ENCODE measurements at places on chromosomes 3 and 15.

DNA sequence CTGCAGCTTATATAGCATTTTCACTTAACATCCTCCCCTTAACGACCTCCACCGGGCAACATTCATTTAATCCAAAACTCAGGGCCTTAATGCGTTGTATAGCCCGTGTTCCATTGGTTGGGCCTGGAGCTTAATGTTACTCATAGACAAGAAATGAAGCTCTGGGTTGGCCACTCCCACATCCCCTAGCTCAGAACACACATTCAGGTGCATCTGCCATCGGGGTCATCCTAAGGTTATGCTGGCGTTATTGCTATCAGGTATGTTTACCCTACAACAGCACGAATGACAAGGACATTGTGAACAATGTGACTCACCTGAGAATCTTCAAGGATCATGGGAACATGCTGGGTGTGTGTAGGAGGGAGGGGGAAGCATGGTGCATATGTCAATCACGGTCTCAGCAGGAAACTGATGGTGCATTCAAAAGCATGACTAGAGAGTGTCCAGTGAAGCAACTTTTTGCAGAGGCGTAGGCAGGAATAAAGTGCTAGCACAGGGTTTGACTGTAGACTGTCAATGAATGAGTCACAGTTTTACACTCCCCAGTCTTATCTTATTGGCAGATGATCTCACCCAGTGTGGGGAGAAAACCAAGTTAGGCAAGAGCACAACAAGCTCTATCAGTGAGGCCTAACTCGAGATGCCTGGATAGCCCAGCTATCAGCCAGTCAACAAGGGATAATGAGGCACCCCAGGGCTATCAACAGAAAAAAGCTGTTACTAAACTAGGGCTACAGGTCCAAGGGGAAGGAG is 402.1 kb upstream of the MCTP2 start:
- DNase-seq, result no peak

DNA sequence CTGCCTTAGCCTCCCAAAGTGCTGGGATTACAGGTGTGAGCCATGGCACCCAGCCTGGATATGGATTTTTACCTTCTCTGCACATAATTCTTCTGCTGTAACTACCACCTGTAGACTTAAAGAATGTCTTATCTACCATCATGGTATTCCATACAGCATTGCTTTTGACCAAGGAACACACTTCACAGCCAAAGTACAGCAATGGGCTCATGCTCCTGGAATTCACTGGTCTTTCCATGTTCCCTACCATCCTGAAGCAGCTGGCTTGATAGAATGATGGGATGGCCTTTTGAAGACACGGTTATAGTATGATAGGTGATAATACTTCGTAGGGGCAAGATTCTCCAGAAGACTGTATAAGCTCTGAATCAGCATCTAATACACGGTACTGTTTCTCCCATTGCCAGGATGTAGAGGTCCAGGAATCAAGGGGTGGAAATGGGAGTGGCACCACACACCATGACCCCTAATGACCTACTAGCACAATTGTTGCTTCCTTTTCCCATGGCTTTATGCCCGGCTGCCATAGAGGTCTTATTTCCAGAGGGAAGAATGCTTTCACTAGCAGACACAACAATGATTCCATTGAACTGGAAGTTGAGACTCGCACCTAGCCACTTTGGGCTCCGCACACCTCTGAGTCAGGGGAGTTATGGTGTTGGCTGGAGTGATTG is 60.9 kb upstream of the CDV3 start:
- DNase-seq, result no peak

- no peak for DNase-seq
These were observed 82.9 kb downstream of the ARRDC4 start for GRCh38 chr15:98043160-98044014.

- DNase-seq, result no peak
These were observed 24.6 kb downstream of the ITPR1 start for GRCh38 chr3:4517643-4518311.

- no peak for DNase-seq
These were observed 127.1 kb upstream of the ATP10A start for GRCh38 chr15:25990220-25990619.

GRCh38 chr15:92848852-92849598 is 51.1 kb upstream of the CHD2 start:
- DNase-seq, result no peak

DNA sequence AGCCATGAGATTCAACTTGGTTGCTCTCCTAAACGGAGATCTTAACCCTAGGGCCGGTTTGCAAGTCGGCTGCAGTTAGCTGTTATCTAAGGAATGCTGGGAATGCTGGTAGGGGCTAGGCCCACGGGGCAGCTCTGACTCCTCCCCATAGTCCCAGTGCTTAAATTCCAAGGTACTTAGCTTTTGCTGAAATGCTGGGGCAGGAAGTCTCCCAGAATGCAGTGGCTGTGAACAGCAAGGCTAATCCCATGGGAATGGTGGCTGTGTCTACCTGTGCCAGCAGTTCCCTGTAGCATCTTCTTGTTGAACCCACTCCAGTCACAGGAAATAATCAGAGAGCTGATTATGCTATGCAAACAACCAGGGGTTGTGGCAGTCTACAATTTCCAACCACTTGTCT is 102.5 kb upstream of the TJP1 start:
- peak; percentile 48 for DNase-seq

DNA sequence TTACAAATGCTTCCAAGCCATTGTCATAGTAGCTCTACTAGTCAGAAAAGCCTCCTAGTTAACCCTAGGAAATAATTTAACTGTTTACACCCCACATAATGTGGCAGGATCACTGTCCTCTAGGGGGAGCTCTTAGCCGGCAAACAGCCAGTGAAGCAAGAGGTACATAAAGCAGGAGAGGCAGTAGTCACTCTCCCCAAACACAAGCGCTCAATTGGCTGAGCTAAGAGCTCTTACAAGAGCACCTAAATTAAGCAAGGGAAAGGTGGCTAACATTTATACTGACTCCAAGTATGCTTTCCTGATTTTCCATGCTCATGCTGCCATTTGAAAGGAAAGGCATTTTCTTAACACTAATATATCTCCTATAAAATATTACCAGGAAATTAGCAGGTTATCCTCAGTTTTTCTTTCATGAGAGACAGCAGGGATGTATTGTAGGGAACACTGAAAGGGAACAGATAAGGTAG is 37.6 kb downstream of the NCEH1 start:
- DNase-seq, result no peak

GRCh38 chr3:175495331-175495730 is 636.2 kb downstream of the NAALADL2 start:
- no peak for DNase-seq

GRCh38 chr15:60718661-60719069 is 239.7 kb upstream of the ICE2 start:
- DNase-seq, result no peak

- no peak for DNase-seq
These were observed 8.5 kb upstream of the ILDR1 start for GRCh38 chr3:122030381-122031122.

DNA sequence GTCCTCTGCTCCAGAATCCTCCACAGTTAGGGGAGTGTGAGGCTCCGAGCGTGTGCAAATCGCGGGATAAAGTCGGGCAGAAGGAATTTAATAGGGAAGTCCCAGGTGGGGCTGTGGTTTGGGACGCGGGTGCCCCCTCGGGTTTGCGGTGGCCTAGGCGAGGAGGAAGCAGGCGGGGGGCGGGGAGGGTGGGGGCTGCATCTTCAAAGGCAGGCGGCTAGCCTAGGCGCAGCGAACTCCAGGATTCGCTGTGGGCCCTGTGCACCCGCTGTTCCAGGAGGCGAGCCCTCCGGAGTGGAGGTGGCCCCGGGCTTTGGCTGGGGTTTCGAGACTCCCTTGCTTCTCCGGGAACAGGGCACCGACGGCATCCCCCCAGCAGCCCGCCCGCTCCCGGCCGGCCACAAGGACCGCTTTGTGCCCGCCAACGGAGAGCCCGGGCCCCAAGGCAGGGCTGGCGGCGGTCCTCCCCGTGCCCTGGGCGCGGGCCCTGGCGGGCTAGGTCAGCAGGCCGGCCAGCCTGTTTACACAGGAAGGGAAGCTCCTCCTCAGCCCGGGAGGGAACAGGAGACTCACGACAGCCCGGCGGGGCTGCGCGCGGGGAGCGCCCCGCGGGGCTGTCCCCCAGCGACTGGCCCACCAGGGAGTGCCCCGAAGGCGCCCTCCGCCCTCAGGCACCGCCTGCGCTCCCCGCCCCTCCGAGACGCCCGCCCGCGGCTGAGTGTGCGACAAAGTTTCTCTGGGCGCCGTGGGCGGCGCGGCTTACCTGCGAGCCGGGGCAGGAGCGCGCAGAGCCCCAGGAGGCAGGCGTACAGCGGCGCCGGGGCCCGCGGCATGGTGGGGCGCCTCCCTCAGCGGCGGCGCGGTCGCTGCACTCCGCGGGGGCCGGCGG is 753 bp downstream of the ITGB5 start:
- DNase-seq, result peak; percentile 65

DNA sequence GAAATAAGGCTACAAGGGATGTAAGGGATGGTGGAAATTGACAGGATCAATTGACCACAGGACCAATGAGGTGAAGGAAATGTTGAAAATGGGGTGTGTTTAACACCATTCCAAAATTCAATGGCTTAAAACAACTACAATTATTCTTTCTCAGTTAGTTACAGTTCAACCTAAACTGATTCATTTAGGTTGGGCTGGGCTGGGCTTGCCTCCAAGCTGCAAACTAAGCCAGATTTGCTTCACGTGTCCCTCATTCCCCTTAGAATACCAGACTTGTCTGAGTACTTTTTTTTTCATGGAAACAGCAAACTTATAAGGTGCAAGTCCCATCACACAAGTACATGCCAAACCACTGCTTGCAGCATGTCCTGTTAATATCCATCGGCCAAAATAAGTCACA is 280.1 kb downstream of the NEK10 start:
- no peak for DNase-seq

DNA sequence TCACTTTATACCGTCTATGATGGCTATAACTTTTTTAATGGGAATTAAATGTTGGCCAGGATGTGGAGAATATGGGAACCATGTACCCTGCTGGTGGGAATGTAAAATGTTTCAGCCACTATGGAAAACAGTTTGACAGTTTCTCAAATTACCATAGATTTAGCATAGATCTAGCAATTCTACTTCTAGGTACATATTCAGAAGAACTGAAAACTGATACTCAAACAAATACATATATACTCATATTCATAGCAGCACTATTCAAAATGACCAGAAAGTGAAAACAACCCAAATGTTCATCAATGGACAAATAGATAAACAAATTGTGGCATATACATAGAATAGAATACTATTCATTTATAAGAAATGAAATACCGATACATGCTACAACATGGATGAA is 539.4 kb downstream of the IGSF11 start:
- DNase-seq, result no peak

GRCh38 chr3:146589899-146590508 is 15.1 kb downstream of the PLSCR5 start:
- no peak for DNase-seq

- no peak for DNase-seq
These were observed 464 bp downstream of the GABRG3 start for GRCh38 chr15:26971271-26972018.

GRCh38 chr3:13863965-13864595 is 15.8 kb downstream of the WNT7A start:
- DNase-seq, result no peak

DNA sequence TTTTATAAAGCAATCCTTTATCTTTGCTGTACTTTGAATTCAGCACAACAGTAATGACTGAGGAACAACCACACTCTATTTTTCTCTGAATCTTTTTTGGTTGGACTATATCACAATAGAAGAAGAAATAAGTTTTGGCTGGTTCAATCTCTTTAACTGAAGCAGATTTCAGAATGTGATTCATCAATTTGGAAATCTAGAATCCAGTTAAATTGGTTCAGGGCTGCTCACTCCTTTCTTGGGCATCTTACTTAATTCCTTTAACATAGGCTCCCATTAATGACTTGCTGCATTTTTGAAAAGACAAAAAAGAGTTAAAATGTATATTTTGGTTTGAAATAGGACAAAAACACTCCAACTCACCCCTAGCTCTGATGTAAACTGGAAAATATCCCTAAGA is 688.3 kb upstream of the NECTIN3 start:
- DNase-seq, result no peak

DNA sequence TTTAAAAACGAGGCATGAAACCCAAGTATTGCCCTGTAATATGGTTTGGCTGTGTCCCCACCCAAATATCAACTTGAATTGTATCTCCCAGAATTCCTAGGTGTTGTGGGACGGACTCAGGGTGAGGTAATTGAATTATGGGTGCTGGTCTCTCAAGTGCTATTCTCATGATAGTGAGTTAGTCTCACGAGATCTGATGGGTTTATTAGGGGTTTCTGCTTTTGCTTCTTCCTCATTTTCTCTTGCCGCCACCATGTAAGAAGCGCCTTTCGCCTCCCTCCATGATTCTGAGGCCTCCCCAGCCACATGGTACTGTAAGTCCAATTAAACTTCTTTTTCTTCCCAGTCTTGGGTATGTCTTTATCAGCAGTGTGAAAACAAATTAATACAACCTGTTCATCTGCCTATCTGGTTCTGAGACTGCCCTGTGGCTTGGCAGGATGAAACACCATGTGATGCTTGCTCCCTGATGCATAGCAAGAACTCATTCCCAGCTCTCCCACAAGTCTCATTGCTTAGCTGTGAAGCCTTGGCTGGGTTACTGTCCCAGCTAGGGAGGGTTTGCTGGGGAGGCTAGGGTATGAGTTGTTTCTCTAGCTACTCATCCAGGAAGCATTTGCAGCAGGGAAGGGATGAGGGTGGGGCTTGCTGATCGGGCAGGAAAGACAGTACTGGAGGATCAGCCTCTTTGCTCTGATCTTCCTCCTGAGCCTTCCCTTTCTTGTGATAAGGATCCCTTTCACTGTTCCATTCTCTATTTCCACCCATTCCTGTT is 3.7 kb upstream of the SQOR start:
- no peak for DNase-seq

- DNase-seq, result no peak
These were observed 1.3 kb downstream of the CFAP100 start for GRCh38 chr3:126395846-126396513.

- DNase-seq, result no peak
These were observed 12.2 kb upstream of the XYLB start for GRCh38 chr3:38334142-38335055.

- no peak for DNase-seq
These were observed 29.3 kb upstream of the POLR2M start for GRCh38 chr15:57677204-57677603.

GRCh38 chr3:53324105-53324504 is 23.2 kb downstream of the DCP1A start:
- DNase-seq, result no peak

DNA sequence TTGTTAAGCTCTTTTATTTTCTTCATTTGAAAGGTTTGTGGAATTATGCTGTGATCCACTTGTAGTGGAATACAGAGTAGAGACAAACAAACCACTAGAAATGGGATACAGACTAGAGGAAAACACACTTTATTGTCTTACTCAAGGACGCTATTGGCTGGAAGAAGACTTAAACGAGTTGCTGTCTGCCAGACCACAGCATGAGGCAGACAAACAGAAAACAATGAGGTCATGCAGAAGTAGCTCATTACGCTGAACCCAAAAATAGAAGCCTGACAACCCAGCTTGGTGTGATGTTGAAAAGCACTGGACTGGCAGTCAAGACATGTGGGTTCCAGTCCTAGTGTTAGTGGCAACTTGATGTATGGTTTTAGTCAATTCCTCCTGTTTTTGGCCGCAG is 62.4 kb upstream of the P3H2 start:
- DNase-seq, result no peak

- no peak for DNase-seq
These were observed 110.1 kb upstream of the TBL1XR1 start for GRCh38 chr3:177307391-177307790.

GRCh38 chr15:66356077-66356358 is 467 bp downstream of the TIPIN start:
- no peak for DNase-seq
